Iris pigment epithelial cell (primary cell): ENCODE measurements at places on chromosomes 1 and 21.

- DNase-seq: peak; percentile 74
Measured at GRCh38 chr1:35324486-35324885, 56.0 kb downstream of the ZMYM4 start.

DNA sequence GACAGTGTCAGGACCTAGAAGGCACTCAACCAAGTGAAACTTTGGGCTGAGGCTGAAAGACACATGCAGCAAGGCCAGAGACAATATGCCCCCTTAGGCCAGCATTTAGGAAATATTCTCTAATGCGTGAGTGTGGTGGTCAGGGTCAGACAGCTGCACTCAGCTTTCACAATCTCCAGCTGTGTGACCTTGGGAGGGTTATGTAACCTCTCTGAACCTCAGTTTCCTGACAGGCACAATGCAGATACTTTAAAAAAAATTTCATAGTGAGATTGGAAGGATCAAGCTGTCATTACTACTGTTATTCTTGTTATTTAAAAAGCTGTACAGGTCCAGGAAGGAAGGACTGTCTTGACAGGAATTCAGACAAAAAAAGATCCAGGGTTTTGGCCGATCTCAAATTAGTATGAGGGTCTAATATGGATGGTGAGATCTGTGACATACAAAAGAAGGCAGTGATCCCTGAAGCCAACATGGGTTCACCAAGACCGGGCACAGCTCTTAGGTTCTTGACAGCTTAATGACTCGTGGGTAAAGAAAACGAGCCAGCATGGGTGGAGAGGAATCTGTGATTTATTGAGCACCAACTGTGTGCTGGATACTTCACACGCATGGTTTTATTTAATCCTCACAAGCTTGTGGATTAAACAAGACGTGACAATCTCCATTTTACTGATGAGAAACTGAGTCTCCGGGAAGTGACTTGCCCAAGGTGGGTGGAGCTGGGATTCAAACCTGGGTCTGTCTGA lies 54.6 kb upstream of the POU3F1 start:
- no peak for DNase-seq

GRCh38 chr1:61641578-61642336 lies 83.2 kb downstream of the TM2D1 start:
- peak; percentile 39 for DNase-seq

GRCh38 chr1:63861052-63861691 lies 87.4 kb downstream of the ROR1 start:
- DNase-seq: no peak

DNA sequence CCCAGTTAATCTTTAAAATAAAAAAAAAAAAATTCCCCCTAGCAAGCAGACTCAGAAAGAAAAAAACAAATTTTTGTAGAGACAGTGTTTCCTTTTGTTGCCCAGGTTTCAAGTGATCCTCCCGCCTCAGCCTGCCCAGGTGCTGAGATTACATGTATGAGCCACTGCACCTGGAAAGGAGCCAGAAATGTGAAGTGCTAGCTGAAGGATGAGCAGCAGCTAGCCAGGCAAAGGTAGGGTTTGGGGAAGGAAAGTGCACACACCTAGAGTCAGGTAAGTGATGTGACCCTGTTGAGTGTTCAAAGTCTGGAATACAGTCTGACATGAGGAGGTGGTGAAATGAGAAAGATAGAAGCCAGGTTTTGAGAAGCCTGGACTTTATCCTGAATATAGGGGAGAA lies 1.7 kb downstream of the AKR1A1 start:
- no peak for DNase-seq

DNA sequence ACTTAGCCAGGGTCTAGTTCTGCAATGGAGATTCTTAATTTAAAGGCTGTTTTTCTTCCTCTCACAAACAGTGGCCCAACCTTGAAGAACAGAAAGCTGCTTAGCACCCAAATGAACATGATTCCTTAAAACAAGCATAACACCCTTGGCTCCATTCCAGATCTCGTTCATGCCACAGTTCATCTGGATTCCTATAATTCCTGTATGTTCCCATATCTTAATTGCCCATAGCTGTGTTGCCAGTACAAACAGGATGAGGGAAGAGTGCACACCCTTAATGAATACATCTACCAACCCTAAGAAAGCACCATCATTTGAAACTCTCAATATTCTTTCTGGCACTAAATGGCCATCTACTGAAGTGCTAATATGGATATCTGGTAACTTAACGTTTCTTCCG lies 45.5 kb downstream of the TGFB2 start:
- peak; percentile 39 for DNase-seq

- no peak for DNase-seq
Measured at GRCh38 chr21:46163380-46163779, 8.0 kb upstream of the FTCD start.

DNA sequence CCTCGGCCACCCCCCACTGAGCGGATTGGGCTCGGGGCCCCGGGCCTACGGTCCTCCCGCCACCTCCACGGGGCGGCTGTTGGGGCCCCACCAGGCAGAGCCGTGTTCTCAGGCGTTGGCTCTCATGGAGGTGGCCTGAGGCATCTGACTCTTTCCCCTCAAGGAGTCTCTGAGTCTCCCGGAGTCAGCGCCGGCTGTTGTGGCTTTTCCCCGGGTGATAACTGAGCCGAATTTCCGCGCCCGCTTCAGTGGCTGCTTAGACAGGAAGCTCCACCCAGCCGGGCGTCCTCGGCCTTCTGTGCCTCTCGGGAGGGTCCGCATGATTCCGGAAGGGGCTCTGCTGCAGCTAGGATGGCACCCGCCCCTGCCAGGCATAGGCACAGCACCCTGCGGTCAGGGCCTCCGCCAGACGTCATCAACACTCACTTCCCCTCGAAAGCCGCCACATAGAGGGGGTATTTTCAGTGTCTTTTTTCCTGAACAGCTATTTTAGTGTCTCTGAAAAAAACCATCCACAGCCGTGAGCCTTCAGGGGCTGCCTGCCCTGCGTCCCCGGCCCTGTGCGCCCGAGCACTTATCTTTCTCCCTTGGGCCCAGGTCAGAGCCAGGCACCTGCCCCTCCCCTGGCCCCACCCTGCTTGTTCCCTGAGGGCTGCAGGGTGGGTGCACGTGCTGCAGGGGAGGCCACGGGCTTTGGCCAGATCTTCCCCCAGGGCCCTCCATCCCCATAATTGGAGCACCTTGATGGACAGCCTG lies 72.9 kb downstream of the SKI start:
- DNase-seq: peak; percentile 55

- DNase-seq: no peak
Measured at GRCh38 chr1:208766832-208767231, 522.6 kb upstream of the PLXNA2 start.

- DNase-seq: peak; percentile 18
Measured at GRCh38 chr1:178940068-178940765, 69.3 kb upstream of the ANGPTL1 start.

- no peak for DNase-seq
Measured at GRCh38 chr1:103101399-103101798, 6.9 kb downstream of the COL11A1 start.

DNA sequence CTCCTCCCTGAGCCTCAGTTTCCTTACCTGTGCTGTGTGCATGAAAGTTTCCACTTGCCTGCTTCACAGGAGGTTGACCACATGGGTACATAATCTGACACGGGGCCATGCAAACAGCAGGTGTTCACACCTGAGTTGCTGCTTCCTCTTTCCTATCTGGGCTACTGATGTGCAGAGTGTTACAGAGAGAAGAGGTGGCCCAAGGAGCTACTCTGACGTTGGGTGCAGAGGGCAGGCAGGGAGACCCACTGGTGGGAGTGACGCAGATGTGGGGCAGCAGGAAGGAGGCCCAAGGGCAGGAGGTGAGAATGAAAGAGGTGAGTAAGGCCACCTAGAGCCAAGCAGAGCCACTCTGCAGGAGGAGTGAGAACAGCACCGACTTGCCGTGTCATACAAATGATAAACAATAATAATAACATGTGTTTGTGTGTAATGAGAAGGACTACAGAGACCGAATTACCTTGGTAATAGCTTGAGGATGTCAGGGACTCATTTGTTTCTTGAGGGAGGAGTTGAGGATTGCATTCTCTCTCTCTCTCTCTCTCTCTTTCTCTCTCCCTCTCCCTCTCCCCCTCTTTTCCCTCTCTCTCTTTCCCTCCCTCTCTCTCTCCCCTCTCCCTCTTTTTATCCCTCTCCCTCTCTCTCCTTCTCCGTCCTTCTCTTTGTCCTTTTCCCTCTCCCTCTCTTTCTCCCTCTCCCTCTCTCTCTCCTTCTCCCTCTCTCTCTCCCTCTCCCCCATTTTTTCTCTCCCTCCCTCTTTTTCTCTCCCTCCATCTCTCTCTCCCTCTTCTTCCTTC lies 87.4 kb upstream of the IGSF21 start:
- DNase-seq: no peak

- no peak for DNase-seq
Measured at GRCh38 chr1:102071451-102071850, 74.7 kb upstream of the OLFM3 start.

GRCh38 chr1:181369416-181369815 lies 113.9 kb upstream of the CACNA1E start:
- no peak for DNase-seq

DNA sequence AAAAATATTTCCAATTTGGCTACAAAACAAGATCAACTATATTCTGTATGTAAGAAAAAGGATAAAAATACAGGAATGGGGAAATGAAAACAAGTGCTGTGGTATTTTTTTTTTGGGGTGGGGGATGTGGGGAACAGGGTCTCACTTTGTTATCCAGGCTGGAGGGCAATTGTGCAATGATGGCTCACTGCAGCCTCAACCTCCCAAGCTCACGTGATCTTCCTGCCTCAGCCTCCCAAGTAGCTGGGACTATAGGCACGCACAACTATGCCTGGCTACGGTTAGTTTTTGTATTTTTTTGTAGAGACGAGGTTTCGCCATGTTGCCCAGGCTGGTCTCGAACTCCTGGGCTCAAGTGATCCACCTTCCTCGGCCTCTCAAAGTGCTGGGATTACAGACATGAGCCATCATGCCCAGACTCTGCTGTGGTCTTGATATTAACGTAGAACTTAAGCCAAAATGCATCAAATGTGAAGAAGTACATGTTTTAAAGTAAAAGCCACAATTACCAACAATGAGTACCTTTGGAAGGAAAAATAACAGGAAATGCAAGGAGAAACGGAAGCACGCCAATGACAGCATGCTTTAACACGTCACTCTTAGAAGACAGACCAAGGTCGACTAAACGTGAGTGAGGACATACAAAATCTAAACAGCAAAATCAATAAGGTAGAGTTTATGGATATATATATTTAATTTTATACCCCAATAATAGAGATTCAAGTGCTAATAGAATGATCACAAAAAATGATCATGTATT lies 8.8 kb upstream of the ABCB10 start:
- DNase-seq: no peak

DNA sequence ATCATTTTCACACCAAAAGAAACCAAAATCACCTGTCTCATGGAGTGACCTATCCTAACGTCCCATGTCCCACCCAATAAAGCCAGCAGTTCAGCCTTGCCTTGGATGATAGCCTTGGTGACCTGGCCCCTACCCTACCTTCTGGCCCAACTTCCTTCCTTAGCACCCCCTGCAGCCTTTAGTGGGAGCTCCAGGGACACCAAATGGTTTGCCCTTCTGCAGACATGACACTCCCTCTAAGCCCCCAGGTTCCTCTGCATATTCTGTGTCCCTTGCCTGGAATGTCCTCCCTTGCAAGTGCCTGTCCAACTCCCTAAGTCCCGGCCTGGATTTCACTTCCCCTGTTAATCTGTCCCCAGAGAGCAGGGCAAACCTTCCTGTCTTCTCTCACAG lies 2.2 kb downstream of the SLFNL1 start:
- DNase-seq: no peak

GRCh38 chr1:232450615-232451014 lies 179.3 kb downstream of the SIPA1L2 start:
- DNase-seq: no peak

GRCh38 chr21:14879458-14879857 lies 185.3 kb downstream of the NRIP1 start:
- DNase-seq: no peak

DNA sequence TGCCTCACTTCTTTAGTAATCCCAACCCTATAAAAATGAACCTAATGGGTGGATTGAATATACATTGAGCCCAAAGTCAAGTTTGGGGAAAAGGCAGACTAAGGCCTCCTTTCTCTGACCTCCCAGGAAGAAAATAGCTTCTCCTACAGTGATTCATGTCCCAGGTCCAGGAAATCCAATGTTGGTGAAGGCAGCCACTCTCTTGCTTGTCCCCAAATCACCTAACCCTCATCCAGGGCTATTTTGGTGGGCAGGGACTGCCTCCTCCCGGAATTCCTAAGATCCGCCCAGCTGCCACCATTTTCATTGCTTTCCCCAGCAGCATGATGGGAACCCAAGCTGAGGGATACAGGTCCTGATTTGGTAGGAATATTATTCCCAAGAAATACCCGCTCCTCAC lies 8.4 kb downstream of the MYOG start:
- no peak for DNase-seq

DNA sequence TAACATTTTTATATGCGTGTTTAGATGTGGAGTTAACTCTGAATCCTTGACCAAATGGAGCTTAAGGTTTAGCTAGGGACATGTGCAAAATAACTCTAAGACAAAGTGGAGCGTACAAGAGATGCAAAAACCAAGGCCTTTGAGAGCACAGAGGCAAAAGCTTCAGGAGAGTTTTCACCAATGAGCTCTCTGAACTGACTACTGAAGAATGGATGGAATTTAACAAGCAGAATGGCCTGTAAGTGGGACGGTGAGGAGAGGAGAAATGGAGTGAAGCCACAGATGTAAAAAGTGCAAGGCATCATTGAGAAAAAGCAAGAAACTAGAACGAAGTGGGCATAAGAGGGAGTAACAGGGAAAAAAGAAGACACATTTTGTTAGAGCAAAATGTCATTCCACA lies 260.0 kb downstream of the RGS7 start:
- DNase-seq: no peak

- no peak for DNase-seq
Measured at GRCh38 chr1:192358822-192359221, 42.0 kb downstream of the RGS21 start.

- DNase-seq: no peak
Measured at GRCh38 chr1:212186427-212187207, 98.6 kb upstream of the PPP2R5A start.

- DNase-seq: no peak
Measured at GRCh38 chr1:203217668-203218067, 11.8 kb downstream of the CHIT1 start.

GRCh38 chr1:35675773-35676172 lies 34.4 kb upstream of the PSMB2 start:
- peak; percentile 52 for DNase-seq

GRCh38 chr1:23424293-23425192 lies at the start of gene TCEA3:
Gene TCEA3 (minus strand): TSS chr1:23424748. CDS start chr1:23424633, 115 bp downstream.
- no peak for DNase-seq

DNA sequence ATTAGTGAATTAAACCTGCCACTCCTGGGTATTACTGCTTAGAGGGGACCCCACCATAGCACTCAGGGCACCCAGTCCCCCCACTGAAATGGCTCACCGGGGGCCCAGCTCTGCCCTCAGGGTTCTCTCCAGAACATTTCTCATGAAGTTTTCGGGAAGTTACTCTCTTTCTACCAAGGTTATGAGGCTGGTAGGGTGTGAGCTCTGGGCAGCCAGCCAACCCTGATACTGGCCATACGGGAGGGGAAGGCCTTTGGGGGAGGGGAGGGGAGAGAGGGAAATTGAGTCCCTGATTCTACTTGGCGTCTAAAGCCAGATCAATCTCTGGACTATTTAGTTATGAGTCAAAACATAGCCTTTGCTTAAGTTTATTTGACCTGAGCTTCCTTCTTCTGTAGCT lies 12.9 kb upstream of the PDE9A start:
- no peak for DNase-seq

GRCh38 chr1:200073286-200073637 lies 45.8 kb downstream of the NR5A2 start:
- no peak for DNase-seq

GRCh38 chr1:220300442-220301121 lies 28.3 kb upstream of the RAB3GAP2 start:
- peak; percentile 91 for DNase-seq
